CD14-positive monocyte (primary cell): ENCODE measurements at places on chromosomes 5 and 9.

DNA sequence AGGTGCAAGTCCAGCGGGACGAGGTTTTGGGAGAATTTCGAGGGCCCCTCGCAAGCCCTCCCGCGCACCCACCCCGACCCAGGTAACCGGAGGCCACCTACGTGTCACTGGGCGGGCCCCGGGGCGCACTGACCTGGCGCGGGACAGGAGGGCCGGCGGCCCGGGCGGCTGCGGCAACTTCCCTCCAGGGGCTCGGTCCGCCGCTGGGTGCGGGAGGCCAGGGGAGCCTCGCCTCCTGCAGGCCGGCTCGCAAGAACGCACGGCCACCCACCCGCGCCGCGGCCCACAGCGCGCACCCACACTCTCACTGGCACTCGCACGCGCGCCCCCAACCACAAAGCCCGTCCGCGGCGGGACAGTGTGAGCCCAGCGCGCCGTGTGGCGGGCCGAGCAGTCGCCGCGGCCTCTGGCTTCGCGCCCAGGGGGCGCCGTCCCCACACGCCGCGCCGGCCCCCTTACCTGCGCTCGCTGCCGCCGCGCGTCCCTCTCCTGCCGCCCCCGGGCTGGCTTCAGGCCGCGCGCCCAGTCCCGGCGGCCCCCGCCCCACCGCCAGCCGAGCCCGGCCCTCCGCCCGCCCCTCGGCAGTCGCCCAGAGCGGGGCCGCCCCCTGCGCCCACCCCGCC lies 451 bp downstream of the LPAR1 start:
- DNase-seq, result peak; percentile 51

DNA sequence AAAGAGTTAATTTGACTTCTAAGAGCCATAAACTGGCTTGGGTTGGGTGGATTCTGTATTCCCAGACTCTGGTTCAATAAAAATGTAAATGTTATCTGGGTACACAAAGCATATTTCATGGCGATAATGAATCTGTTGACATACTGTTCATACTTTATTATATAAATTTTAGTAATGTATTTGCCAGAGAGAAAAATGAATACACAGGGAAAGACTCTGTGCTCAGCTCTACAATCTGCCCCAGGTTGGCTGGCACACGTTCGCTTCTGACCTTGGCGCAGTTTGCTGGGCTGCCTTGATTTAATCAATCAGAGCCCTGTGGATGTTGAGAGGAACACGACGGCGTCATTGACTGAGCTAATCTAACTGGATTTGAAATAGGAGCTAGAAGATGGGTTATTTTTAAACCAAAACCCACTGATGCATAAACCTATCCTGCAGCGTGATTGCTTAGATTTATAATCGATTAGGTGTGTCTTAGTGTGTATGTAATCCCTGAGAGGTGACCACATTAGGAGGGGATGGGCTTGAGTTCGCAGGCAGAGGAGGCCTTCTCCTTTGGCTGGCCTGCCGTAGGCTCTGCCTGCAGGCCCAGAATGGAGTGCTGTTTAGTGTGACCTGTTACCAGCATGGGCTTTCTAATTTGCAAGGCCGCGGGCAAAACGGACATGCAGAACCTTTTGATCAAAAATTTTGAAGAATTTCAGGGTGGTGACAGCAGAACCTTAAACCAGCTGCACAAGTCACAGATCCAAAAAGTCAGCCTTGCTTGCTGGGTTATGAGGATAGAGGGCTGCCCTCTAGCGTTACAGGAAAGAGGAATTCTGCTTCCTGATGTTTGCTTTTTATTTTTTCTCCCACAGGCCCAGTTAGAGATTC lies 3.9 kb upstream of the ADCY2 start:
- DNase-seq, result no peak

GRCh38 chr5:5246736-5247135 lies 106.6 kb downstream of the ADAMTS16 start:
- no peak for DNase-seq

DNA sequence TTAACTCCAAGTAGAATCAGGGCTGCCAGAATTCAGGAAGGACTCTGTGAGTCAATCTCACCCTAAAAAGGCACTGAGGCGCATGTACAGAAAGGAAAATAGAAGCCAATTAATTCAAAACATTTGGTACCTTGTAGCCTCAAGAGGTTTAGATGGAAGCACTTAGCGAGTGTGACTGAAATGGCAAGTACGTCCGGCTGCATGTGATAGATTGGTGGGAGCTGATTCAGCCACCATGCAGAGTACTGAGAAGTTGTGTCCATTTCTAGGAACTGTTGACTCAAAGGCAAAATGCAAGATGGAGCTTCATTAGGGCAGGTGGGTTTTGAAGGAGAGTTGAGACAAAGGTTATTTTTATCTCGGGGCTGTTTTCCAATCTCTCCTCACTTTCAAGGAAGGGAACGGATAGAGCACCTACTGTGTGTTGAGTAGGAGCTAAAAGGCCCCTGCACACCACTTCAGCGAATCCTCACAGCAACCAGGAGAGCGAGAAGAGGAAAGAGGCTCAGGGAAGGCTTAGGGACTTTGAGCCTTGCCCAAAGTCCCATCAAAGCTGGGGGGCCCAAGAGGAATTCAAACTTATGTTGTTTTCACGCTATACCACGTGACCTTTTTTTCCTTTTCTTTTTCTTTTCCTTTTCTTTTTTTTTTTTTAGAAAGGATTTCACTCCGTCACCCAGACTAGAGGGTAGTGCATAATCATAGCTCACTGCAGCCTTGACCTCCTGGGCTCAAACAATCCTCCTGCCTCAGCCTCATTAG lies 34.6 kb upstream of the CPEB4 start:
- DNase-seq, result no peak

DNA sequence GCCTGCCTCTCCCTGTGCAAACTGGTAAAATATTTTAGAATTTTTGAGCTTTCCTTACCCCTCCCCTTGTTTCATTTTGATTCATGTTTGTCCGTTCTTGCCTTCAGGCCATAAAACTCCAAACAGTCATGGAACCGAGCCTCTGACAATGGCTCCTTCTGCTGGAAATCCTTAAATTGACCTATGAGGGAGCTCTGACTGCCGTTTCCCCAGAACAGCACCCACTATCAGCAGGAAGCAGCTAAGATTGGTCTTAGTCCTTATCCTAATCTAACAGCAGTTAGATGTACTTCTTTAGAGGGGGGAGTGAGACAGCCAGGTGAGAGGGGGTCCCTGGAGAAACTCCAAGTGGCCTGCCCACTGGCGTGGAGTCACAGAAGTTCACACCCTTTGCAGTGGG lies 106.7 kb downstream of the FAM174A start:
- no peak for DNase-seq

- DNase-seq, result no peak
Measured at GRCh38 chr5:127599320-127599719, 49.6 kb upstream of the CTXN3 start.

DNA sequence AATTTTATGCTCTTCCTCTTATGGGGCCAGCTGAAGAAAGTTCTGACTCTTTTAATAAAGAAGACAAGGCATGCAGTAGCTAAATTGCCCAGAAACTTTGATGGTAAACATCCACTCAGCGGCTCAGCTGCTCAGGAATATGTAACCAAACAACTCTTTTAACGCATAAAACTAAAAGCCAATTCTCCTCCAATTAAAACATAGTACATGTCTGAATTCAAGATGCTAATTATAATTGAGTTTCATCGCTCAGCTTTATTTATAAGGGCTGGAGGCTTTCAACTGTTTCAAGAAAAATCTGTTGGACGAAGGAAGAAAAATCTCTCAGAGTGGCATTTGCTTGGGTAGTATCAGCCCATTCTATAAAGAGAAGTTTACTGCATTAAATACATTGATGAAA lies 359.5 kb downstream of the PTPRD start:
- DNase-seq, result no peak

DNA sequence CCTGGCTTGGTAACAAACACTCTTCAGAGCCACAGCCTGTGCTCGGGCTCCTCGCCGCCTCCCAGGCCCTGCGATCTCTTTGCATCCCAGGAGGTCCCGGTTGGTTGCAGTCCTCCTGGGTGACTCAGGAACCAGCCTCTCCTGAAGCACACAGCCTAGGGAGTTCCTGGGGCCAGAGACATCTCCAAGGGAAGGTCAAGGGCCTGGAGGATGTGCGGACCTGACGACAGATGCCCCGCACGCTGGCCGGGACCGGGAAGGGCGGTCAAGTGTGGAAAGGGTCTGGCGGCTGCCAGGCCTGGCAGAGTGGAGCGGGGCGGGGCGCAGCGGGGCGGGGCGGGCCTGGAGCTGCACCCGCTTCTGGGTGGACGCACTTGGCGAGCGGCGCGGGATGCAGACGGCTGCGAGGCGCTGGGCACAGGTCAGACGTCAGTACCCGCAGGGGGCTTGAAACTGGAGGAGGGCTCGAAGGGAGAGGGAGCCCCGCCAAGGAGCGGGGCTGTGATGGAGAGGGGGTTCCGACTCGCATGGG lies 45.0 kb upstream of the PRSS3 start:
- no peak for DNase-seq

- no peak for DNase-seq
Measured at GRCh38 chr9:130193531-130194377, 21.6 kb downstream of the NCS1 start.

- no peak for DNase-seq
Measured at GRCh38 chr5:169837686-169838085, 142.6 kb downstream of the INSYN2B start.

GRCh38 chr9:132116583-132116982 lies 36.9 kb upstream of the MED27 start:
- no peak for DNase-seq

DNA sequence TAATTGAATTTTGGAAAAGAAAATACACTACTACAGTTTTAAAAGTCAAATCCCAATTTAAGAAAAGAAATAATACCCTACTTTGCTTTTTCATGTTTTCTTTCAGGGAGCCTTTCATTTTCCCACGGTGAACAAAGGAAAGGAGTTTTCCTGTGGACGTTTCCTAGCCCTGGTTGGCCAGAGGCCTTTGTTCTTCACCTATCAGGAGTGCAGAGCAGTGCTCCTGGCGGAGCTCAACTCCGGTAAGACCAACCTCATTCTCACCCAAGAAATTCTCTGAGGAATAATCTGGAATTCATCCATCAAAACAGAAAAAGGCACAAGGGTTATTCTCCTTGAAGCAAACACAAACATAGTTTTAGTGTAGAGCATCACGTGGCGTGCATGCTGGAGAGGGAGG lies 248.9 kb downstream of the ADGRV1 start:
- DNase-seq, result no peak

GRCh38 chr5:15791274-15791673 lies 291.3 kb downstream of the FBXL7 start:
- DNase-seq, result no peak

GRCh38 chr9:88952086-88952615 lies 39.1 kb upstream of the S1PR3 start:
- no peak for DNase-seq

GRCh38 chr9:118306801-118307200 lies 602.6 kb downstream of the TLR4 start:
- no peak for DNase-seq

GRCh38 chr5:69152731-69153130 lies 14.2 kb upstream of the CCNB1 start:
- DNase-seq, result peak; percentile 21

GRCh38 chr9:93051680-93052089 lies 6.8 kb upstream of the SUSD3 start:
- no peak for DNase-seq

GRCh38 chr5:11084111-11084510 lies 323.1 kb upstream of the DAP start:
- DNase-seq, result no peak

- no peak for DNase-seq
Measured at GRCh38 chr9:20353524-20353923, 268.8 kb downstream of the MLLT3 start.

DNA sequence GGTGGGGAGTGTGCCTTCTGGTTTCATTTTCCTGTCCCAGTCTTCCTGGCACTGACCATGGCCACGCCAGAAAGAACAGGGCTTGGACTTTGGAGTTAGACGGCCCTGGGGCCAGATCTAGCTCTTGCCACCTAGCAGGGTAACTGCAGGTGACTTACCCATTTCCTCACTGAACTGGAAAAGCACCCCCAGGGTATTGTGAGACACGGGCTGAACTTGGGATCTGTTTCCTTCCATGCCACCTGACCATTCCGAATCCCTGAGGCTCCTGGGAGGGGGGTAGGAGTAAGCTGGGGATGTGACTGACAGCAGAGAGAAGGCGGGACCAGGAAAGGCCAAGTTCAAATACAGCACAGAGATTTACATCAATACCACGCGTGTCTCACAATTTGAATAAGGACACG lies 9.4 kb downstream of the HNRNPAB start:
- no peak for DNase-seq

- DNase-seq, result no peak
Measured at GRCh38 chr9:69801989-69802388, 18.6 kb upstream of the CFAP95 start.

- DNase-seq, result no peak
Measured at GRCh38 chr9:20391208-20391607, 231.1 kb downstream of the MLLT3 start.

DNA sequence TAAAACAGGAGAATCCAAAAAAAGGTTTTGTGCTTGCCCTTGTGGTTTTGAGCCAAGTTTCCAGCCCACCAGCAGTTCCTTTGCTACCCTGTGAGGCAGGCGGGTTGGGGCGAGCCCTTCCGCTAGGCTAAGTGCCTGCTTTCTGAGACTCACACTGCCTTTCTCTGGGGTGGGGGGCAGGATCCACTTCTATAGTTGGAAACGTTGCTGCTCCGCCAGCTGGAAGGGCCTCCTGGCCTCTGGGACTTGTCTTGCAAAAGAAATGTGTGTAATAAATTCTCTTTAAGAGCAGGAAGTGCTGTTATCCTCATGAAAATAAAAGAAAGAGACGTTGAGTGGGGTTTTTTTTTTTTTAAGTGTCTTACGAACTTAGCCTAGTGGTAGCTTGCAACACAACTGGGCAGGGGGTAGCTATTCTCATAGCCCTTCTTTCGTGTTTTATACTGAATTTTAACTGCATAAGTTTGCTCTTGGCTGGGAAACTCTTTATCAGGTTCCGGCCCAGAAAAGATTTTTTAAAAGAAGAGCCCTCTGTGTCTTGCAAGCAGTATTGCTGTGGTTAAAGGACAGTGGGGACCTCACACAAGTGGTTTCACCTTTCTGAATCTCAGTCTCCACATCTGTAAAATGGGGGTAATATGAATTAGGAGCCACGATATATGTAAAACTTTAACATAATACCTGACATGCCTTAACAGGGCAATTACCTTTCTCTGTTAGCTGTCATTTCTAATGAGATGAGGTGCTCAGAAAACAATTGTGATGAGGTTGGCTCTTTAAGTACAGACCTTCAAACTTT lies 19.8 kb downstream of the JADE2 start:
- no peak for DNase-seq

GRCh38 chr9:1028501-1029190 lies 21.5 kb upstream of the DMRT2 start:
- no peak for DNase-seq

GRCh38 chr9:110404473-110404872 lies 66.8 kb upstream of the TXNDC8 start:
- no peak for DNase-seq

DNA sequence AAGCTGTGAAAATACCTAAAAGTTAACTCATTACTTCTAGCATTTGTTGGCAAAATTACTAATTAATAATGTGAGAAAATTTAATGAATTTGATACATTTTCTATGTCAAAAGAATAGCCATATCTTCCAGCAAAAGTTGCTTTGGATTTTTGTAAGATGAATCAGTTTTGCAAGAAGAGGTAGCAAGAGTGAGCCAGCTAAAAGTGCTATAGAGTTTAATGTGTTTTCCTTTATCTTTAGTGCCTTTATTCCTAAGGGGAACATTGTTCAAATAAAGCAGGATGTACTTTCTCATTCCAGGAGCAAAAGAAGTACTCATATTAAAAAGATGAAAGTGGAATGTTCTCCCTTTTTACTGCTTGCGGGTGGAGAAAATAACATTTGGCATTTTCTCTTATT lies 622.2 kb downstream of the ANXA1 start:
- no peak for DNase-seq
